ENCODE measurements at places on chromosomes 7 and 10.

DNA sequence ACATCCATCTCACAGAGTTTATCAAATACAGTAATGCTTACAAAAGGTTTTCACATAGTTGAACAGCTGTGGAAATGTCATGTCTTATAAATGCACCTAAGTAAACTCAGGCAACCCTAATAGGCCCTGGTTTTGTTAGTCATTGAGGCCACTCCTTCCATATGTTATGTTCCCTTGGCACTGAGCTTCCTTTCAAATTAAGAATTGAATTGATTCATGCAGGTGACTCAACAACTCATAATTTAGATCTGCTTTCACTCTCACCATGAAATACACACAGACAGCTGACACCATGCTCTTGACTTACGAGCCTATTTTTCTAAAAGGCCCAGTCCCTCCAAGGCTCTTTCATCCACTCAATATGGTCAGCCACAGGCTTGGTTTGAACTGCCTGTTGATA is 476.9 kb downstream of the KCNMA1 start:
- DNase-seq: peak; percentile 68

- no peak for DNase-seq
These were observed 1.0 kb upstream of the PAX2 start for GRCh38 chr10:100744136-100744986.

GRCh38 chr10:121464517-121464916 is 133.7 kb downstream of the FGFR2 start:
- DNase-seq: no peak

GRCh38 chr7:99125505-99125865 is 18.4 kb downstream of the SMURF1 start:
- no peak for DNase-seq

DNA sequence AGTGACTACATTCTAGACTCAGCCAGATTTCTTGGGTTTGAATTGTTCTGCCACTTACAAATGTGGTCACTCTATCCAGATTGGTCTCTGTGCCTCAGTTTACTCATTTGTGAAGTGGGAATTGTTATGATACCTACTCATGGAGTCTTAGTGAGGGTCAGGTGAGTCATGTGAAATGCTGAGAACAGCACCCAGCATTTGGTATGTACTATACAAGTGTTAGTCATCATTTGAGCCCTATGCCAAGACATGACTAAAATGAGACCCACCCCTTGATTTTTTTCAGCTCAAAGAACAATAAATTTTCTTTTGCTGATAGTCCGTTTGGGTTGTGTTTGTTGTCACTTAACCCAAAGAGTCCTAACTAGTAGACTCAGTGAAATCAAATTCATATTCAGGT is 92.8 kb downstream of the CHN2 start:
- peak; percentile 87 for DNase-seq

DNA sequence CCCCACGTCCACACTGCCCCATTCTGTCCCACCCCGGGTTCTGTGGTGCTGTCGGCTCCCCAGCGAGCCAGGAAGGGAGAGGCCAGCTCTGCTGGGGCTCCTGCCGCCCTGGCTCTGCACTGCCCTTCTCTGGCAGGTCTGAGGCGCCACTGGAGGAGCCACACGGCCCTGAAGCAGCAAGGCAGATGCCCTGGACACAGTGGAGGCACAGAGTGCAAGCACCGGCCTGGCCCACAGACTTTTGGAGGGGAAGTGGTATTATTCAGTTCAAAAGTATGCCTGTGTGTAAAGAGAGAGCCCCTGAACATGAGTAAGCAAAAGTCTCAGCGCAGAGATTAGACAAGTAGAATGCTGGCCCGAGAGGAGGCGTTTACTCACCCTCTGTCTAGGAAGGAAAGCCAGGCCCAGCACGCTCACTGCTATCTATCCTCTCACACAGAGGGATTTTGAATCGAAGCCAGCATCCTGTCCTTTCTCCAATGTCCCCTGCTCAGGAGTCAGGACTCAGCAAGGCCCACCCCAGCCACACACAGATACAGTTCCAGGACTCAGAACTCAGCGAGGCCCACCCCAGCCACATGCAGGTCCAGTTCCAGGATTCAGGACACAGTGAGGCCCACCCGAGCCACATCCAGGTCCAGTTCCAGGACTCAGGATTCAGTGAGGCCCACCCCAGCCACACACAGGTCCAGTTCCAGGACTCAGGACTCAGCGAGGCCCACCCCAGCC is 115.0 kb downstream of the EGFR start:
- peak; percentile 93 for DNase-seq

DNA sequence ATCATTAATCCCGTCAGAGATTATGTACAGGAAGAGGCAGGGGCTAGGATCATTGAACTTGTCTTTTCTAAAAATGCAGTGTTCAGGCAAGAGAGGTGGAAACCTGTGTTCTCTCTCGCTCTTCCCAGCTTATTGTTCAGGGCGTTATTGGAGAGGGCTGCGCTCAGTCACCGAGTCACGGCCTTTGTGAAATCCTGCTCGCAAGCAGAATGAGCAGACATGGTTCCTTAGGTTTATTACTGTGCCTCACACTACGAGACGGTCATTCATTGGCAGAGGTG is 631 bp upstream of the PRKRIP1 start:
- DNase-seq: no peak
